Pulmonary artery endothelial cell (primary cell): ENCODE measurements at places on chromosomes 3 and 15. TPM values are rescaled to one million over a fixed set of nuclear protein-coding genes. Genes with fewer than 3 reads are reported as not detected.

Gene SERPINI2
- not detected in 2 replicates for total RNA-seq

Gene TRIM59
- 22.8 and 38.1 TPM in 2 replicates for total RNA-seq

Gene GUCA1C
- total RNA-seq = not detected in 2 replicates

Gene ADAMTS9
- 42.4 and 58.3 TPM in 2 replicates for total RNA-seq

Gene IGDCC3
- total RNA-seq = not detected in 2 replicates

Gene ADAMTSL3
- not detected in 2 replicates for total RNA-seq

Gene TUSC7
- total RNA-seq = not detected in 2 replicates

Gene CKMT1A
- not detected in 2 replicates for total RNA-seq

Gene SLC24A5
- not detected in 2 replicates for total RNA-seq

Gene GOLGA8S
- under 0.01 and 0.04 TPM in 2 replicates for total RNA-seq

Gene SYNM
- total RNA-seq = 5.9 and 10.2 TPM in 2 replicates

Gene ARMC8
- 50.5 and 68.1 TPM in 2 replicates for total RNA-seq

Gene ARHGAP31
- total RNA-seq = 24.0 and 26.0 TPM in 2 replicates

Gene GPR149
- not detected in 2 replicates for total RNA-seq

Gene SH2D7
- not detected in 2 replicates for total RNA-seq

Gene RPUSD2
- total RNA-seq = 15.7 and 16.5 TPM in 2 replicates

Gene CPA3
- 13.2 and 23.5 TPM in 2 replicates for total RNA-seq

Gene ERICH6
- not detected in 2 replicates for total RNA-seq

Gene ZBTB47
- 17.3 and 22.4 TPM in 2 replicates for total RNA-seq

Gene CHST2
- 5.9 and 9.2 TPM in 2 replicates for total RNA-seq

Gene TIMP4
- total RNA-seq = 0.07 and 0.46 TPM in 2 replicates

Gene TMEM212
- total RNA-seq = not detected in 2 replicates

Gene SOX14
- not detected in 2 replicates for total RNA-seq

Gene IGF1R
- 28.2 and 43.8 TPM in 2 replicates for total RNA-seq

Gene CTSH
- 0.79 and 14.1 TPM in 2 replicates for total RNA-seq

Gene AGTR1
- not detected in 2 replicates for total RNA-seq

Gene TMEM40
- not detected in 2 replicates for total RNA-seq

Gene CELF6
- total RNA-seq = not detected in 2 replicates

Gene REC114
- total RNA-seq = not detected in 2 replicates
